ENCODE measurements at places on chromosomes 13 and 19.

- DNase-seq = no peak
These were observed 197.5 kb upstream of the SERP2 start for GRCh38 chr13:44176173-44176572.

DNA sequence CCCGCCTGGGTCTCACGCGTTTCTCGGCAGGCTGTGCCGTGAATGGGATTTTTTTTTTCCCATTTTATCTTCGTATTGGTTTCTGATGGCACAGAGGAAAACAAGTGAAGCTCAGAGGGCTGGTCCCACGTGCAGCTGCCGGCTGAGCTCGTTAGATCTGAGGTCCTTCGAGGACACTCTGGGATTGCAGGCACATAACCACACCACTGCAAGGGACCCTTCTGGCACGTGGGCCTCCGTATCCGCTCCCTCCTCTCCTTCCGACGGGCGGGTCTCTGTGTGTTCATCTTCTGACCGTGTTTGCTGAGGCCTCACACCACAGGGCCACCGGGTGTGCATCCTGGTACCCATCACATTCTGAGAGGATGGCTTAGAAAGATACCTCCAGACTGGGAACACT lies 16.6 kb downstream of the CFD start:
- no peak for DNase-seq

GRCh38 chr19:38919837-38920601 lies 8.0 kb upstream of the CCER2 start:
- DNase-seq = no peak

DNA sequence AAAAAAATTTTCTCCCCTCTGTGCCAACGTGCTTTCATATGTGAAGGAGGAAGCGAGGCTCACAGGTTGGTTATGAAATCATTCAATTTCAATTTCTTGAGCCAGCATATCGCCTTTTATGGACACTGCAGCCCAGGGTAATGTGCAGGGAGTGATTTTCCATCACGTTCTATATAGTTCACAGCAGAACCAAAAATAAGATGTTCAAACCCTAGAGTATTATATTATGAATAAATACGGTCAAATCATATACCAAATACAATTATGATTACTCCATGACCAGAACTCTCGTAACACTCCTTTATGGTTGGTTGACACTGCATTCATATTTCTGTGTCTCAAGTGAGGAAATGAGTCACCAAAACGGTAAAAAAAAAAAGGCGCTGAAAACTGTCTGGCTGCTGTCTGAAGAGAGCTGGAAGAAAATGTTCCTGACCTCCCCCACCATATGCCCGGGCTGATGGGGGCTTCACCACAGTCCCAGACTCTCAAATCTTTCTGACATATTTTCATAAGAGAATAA lies 75.8 kb upstream of the UBAC2 start:
- peak; percentile 45 for DNase-seq

DNA sequence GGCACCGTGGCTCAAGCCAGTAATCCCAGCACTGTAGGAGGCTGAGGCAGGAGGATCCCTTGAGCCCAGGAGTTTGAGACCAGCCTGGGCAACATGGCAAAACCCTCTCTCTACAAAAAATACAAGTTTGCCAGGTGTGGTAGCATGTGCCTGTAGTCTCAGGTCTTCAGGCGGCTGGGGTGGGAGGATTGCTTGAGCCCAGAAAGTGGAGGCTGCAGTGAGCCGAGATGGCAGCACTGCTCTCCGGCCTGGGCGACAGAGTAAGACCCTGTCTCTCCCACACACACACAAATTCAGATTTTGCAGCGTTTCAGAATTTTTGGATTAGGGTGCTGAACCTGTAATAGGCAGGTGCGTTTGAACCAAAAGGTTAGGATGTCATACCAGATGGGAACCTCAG lies 2.2 kb downstream of the RPS11 start:
- no peak for DNase-seq

- DNase-seq = no peak
These were observed 53.1 kb downstream of the USP12 start for GRCh38 chr13:27118428-27119054.

DNA sequence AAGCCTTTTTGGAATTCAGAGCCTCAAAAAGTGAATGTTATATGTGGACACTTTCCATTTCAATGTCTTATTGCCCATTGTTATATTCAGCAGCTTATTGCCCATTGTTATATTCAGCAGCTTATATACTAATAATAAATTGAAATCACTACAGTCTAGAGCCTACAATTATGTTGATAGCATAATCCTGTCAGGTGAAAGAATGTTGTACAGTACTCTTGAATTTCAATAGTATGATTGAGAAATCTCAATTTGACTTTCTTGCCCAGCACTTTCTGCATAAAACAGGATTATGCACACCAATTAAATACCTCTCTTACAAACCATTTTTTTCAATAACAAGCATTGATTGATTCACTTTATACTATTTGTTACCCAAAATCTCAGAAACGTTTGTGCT lies 260.8 kb downstream of the PCDH9 start:
- DNase-seq = no peak

DNA sequence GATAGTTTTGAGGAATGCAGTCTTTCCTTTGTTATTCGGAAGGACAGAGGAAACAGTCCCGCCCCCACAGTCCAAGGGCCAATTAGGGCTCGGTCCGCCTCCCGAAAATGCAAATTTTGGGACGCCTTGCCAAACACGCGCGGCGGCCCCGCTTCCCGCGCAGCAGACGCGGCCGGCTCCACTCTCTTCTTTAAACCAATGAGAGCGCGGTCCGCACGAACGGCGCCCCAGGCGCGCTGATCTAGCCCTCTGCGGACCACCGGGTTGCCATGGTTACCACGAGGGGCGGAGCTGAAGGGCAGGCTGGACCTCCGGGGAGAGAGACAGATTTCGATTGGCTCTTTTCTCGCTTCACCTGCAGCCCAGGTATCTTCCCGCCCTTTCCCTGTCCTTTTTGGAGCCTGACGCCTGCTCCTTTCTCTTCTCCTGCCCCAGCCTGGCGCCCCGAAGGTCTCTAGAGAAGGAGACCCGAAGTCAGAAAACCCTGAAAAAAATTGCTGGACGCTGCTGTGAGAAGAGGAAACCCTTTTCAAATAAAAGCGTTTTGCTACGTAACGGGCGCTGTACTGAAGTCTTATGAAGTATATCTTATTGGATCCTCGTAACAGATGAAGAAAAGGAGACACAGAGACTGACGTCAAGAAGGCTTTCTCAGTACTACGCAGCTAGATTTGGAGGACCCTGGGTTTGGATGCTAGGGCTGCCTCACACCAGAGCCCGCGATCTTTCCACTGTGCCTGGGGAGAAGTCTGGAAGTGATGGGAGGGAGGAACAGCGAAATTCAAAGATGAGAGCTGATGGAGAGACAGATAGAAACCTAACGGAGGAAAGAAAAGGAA lies 2.0 kb downstream of the PTH2 start:
- peak; percentile 77 for DNase-seq

All from KBM-7 (cell line).